Stimulated activated CD4-positive, alpha-beta T cell treated with anti-CD3 and anti-CD28 coated beads, Interleukin-2, amount 100 ng/mL, for 24 hours (primary cell): ENCODE measurements at places on chromosomes 1 and 21.
A peak's percentile ranks its signal among the peaks of the same experiment; 100 is the strongest.

GRCh38 chr1:245881767-245882391 is 625.2 kb downstream of the SMYD3 start:
- no peak for DNase-seq

GRCh38 chr21:42258150-42258884 is 39.4 kb downstream of the ABCG1 start:
- peak; percentile 88 for DNase-seq

DNA sequence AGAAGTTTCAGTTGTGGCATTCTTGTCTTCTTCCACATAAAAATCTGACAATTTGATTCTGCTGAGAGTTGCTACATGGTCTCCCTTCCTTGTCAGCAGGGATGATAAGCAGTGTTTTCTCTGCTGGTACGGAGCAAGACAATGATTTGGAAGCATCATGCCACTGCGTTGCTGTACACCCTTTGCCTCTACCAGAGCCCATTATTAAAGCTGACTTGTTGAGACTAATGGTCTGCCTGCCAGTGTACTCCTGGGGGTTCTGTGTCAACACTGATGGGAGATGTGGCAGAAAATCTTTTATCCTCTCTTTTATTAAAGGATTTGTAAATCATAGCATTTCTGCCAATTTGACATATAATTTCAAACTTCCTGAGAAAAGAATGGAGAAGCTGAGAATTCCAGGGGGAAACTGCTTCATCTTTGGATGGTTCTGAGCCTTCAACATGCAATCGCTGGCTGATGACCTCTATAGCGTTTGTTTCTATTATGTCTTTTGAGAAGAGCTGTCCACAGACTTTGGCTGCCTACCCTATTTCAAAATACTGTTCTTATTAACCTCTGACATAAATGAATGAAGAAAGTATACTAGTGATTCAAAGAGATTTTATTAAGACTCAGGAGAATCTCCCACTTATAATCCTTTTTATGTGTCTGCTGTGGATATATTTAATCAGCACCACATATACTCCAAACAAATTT is 47.9 kb upstream of the DYNLT5 start:
- no peak for DNase-seq

- no peak for DNase-seq
Observed at GRCh38 chr1:161162052-161162451, 2.8 kb downstream of the USP21 start.

- no peak for DNase-seq
Observed at GRCh38 chr1:10615332-10615731, 140.6 kb downstream of the PEX14 start.

DNA sequence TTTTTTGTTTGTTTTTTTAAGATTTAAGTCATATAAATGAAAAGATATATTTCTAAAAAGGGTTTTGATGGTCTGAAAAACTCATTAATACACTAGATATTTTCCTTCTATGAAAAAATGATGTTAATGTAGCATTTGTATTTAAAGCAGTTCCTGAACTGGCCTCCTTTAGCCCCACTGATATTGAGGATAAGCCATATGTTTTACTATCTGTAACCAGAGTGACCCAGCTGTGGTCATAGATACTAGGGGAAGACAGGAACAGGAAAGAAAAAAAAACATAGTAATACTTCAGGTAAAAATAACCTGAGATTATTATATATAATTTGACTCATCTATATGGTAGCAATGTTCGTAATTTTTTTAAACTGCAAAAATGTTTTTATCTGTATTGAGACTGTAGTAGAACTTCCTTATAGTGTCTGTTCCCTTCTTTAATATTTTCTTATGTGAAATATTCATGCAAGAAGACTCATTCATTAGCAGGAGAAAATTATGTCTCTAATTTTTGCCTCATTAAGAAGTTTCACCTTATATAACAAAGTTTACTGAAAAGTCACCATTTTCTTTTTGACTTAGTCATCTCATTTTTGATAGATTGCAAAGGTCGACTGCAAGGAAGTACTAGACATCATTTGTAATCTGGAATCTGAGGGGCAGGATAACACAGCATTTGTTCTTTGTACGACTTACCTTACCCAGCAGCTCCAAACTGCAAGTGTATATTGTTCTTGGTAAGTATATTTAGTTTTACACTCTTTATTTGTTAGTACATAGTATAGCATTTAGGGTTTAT is 25.6 kb upstream of the TMCO2 start:
- no peak for DNase-seq

DNA sequence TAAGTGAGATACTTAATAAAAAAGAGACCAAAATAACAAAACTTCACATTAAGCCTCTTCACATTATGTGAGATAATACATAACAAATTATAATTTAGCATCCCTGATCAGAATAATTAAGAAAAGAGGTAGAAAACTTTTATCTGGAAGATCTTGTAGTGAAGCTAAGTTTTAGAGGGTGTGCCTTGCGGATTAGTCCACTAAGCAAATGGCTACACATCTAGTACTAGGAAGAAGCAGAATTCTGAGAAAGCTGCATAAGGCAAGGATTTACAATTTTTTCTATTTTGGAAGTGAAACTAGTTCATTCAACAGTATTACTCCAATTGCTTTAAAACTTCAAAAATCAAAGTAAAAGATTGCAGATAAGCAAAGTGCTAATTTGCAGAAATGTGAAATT is 3.5 kb downstream of the YOD1 start:
- no peak for DNase-seq
